ENCODE measurements at places on chromosomes 11 and 22.

DNA sequence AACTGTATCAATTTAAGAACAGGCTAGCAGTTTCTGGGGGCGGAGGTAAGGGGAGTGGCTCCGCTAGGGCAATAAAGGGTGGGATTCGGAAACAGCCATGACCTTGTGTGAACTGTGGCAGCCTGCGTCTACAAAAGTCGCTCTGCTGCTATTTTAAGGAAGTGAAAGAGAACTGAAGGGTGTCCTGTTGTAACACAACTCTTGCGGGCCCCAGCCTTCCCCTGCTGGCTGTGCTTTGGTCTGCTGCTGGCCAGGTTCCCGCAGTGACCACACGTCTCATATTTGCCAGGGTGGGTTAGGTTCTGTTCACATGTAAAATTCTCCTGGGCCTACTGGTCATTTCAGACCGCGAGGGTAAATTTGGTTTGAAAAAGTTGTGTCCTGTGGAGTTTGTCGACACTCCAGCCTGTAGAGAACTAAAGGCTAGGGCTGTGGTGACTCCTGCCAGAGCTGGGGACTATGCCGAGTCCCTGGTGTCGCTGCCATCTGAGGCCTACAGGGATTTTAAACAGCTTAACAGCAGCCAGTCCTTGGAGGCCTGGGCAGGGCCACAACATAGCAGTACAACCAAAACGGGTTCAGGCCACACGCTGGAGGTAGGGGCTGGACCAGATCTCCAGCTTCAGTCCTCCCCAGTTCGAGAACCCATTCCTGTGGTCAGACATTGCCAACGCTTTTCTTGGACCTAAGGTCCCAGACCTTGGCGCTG lies 1.1 kb upstream of the PPFIBP2 start:
- no peak for DNase-seq

DNA sequence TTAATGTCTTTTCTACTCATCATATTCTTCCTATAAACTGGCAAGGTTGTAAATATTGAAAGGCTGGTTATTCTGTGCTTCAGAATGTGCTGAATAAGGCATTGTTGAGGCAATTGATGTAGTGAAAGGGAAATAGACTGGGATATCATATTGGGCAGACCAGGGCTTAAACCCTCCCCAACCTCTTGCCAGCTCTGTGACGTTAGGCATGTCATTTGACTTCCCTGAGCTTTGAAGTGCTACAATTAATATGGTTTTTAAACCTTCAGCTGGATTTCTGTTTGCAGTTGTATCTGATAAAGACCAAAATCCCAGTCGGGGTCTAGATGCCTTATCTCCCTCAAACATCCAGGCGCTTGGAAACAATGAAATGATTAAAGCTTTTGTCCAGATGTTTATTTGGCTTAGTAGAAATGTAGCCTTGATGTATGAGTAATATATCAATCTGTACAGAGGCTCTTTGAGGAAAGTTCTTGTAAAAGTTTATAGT lies 208.1 kb downstream of the DBX1 start:
- no peak for DNase-seq

- no peak for DNase-seq
Measured at GRCh38 chr22:20948450-20948849, 18.6 kb upstream of the AIFM3 start.

GRCh38 chr11:60935676-60936442 lies 11.6 kb downstream of the TMEM132A start:
- no peak for DNase-seq

DNA sequence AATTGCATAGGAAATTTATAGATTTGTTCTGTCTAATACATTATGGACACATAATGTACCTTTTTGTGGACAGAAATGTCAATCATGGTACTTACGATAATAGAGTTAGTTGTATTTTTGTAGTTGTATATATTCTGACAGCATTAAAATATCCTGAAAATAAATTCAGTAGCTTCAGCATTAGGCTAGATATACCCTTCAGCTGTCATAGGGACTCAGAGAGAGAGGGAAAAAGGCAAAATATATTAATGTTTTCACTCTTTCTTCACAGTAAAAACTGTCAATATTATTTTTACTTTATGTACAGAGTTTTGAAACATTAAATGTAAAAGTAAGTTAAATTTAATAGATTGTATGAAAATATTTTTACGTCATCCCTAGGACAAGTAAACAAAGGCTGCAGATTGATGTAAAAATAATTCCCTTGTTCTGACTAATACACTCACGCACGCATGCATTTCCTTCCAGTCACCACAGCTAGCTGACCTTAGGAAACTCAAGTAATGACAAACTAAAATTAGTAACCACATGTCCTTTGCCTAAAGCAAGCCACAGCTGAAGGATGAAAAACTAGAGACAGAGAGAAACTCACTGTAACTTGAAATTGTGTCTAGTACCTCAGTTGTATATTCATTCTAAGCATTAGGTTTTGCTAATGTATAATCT lies 104.7 kb upstream of the CARD18 start:
- DNase-seq: no peak

GRCh38 chr22:44372611-44373010 lies 59.9 kb upstream of the SHISAL1 start:
- no peak for DNase-seq

DNA sequence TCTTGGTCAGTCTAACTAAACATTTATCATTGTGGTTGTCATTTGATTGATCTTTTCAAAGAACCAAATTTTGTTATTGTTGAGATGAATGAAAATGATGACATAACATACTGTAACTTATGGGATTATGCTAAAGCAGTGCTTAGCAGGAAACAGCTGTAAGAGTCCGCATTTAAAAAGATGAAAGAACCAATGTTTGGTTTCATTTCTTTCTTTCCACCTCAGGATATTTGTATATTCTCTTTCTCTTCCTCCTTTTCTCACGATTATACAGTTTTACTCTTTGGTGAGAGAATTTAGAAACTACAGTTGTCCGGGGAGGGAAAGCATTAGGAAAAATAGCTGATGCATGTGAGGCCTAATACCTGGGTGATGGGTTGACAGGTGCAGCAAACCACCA lies 23.1 kb downstream of the PIH1D2 start:
- DNase-seq: no peak

- no peak for DNase-seq
Measured at GRCh38 chr11:75148436-75148983, 2.4 kb upstream of the SLCO2B1 start.

Data from retina (tissue), 1 donor.